ENCODE measurements at places on chromosomes 6 and 20.

- DNase-seq = no peak
Observed at GRCh38 chr6:140872885-140873284, 1259.8 kb upstream of the GJE1 start.

GRCh38 chr20:8621001-8621400 is 447.9 kb upstream of the PLCB4 start:
- DNase-seq = no peak

- DNase-seq = peak; percentile 40
Observed at GRCh38 chr20:37192137-37192854, 12.9 kb upstream of the MROH8 start.

DNA sequence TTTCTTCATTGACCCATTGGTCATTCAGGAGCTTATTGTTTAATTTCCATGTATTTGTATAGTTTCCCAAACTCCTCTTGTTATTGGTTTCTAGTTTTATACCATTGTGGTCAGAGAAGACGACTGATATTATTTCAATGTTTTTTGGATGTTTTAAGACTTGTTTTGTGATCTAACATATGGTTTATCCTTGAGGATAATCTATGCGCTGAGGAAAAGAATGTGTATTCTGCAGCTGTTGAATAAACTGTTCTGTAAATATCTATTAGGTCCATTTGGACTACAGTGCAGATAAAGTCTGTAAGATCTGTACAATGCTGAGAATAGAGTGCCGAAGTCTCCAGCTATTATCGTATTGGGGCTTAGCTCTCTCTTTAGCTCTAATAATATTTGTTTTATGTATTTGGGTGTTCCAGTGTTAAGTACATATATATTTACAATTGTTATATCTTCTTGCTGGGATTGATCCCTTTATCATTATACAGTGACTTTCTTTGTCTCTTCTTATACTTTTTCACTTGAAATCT is 223.3 kb upstream of the ZNF217 start:
- DNase-seq = no peak

- DNase-seq = no peak
Observed at GRCh38 chr20:46183768-46184167, 65.7 kb downstream of the CD40 start.

DNA sequence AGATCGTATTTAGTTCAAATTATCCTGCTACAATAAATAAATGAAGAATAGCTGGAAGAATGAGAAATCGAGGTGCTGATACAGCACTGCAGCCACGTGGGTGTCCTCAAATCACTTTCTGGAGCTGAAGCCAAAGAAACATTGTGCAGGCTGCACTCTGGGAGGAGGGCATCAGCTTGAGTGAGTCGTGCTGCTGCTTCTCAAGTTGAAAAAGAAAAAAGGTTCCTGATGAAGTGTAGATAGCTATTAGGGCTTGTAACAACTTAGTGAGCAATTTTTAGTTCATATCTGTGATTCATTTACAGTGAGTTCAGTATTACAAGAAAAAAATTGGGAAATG is 40.5 kb downstream of the DSE start:
- no peak for DNase-seq

DNA sequence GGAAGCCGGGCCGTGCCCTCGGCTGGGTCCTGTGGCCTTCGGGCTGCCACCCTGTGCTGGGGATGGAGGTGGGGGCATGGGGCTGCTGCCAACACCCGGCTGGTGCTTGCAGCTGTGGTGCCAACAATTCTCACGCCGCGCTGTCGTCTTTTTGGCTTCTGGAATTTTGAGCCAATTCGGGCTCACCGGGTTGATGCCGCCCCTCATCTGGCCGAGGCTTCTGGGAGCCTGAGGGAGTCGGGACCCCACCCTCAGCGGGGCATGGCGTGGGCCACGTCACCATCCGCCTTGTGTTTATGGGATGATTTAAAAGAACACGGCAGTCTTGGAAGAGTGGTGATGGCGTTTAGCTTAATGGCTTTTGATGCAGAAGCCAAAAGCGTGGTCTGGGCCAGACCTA is 8.7 kb upstream of the NPBWR2 start:
- no peak for DNase-seq

- no peak for DNase-seq
Observed at GRCh38 chr6:20916086-20916485, 381.8 kb downstream of the CDKAL1 start.

- no peak for DNase-seq
Observed at GRCh38 chr6:137867685-137868509, 838 bp downstream of the TNFAIP3 start.

DNA sequence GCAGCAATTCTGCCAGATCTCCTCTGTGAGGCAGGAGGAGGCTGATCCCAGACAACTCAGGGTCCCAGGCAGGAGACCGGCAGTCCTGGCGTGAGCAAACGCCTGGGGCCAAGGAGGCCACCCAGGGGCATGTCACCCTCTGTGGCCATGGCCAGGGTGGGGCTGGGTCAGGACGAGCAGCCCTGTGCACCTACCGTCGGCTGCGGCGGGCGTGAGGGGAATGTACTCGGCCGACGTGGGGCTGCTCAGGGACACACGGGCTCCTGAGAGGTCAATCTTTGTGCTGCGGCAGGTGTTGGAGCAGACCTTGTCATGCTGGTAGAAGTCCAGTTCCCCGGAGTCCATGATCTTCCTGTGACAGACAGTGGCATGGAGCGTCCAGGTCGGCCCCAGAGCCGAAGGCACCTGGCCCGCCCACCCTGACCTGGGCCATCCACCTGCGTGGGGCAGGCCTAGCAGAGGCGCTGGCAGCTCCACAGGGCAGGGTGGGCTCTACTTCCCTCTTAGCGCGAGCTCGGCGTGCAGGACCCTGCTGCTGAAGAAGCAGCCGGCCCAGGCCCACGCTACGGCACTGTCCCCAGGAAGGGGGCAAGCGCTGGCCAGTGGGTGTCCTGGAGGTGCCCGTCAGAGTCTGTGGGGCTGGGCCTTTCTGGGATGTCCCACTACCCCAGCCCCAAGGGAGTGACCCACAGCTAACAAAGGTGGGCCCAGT is 21.5 kb upstream of the HELZ2 start:
- no peak for DNase-seq

DNA sequence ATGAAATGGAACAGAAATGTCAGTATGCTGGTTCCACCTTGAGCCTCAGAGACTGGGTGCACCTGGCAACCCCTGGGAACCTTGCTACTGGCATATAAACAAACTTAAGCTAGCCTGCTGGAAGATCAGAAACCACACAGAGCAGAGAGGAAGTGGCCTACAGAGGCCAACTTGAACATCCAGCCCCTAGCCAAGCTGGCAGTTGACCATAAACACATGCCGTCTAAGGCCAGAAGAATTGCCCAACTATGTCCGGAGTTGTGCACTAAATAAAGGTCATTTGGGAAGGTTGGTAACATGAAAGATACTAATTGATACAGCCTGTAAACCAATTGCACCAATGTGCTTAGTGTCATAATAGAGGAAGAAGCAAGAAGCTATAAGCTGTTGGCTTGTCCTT is 266.6 kb upstream of the BTBD3 start:
- no peak for DNase-seq

DNA sequence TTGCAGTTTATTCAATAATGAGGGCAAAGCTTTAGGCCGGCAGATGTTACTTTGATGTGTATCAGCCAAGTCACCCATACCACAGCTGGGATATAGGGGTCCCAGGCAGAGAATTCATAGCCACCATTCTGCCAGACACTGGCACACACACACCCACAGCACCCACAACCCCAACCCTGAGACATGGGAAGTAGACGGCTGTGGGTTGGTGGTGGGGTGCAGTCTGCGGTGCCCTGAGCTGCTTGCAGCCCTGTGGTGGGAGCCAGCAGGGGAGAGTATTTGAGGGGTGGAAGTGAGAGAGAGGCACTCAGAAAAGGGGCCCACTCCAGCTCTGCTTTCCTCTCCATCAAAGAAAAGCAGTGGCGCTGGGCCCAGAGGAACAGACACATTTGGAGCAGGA is 125.3 kb downstream of the FOXO3 start:
- DNase-seq = no peak

GRCh38 chr6:129790785-129791184 is 70.3 kb downstream of the TMEM244 start:
- DNase-seq = no peak

All from SHP77 treated with DMSO at 0.1 percent for 48 hours (cell line).